ENCODE measurements at places on chromosomes 11 and 22. TPM values are rescaled to one million over a fixed set of nuclear protein-coding genes. Genes with fewer than 3 reads are reported as not detected.
A peak's percentile ranks its signal among the peaks of the same experiment; 100 is the strongest.

GRCh38 chr11:65917434-65918210, 1.2 kb downstream of the C11orf68 start:
- DNase-seq, result no peak

- DNase-seq, result no peak
Measured at GRCh38 chr11:68354148-68354872, 41.9 kb downstream of the LRP5 start.

DNA sequence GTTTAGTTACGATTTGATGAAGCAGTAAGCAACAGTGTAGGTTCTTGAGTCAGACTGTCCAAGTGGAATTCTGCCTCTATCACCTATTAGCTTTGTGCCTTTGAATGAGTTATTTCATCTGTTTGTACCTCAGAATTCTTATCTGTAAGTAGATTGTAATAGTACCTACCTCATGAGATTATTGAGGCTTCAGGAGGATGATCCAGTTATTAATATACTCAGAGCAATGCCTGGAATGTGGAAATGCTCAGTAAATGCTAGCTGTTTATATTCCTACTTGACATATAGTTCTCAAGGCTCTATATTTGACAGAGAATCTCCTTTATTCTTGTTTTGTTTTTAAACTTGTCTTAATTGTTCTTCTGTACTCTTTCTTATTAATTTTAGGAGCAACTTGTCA, 70.1 kb downstream of the SFI1 start:
- no peak for DNase-seq

- peak; percentile 75 for DNase-seq
Measured at GRCh38 chr22:44085743-44086270, 61.7 kb downstream of the PARVB start.

The P2RY6 gene
- total RNA-seq, result not detected

The POU2AF3 gene
- total RNA-seq, result 2.1 TPM

The MRGPRE gene
- total RNA-seq, result not detected

The MRGPRX3 gene
- not detected for total RNA-seq
